ENCODE measurements at places on chromosomes 1 and 21.

- no peak for DNase-seq
These were observed 64.9 kb downstream of the LMO4 start for GRCh38 chr1:87393445-87394085.

GRCh38 chr1:154847891-154848290 lies 22.2 kb downstream of the KCNN3 start:
- DNase-seq = no peak

DNA sequence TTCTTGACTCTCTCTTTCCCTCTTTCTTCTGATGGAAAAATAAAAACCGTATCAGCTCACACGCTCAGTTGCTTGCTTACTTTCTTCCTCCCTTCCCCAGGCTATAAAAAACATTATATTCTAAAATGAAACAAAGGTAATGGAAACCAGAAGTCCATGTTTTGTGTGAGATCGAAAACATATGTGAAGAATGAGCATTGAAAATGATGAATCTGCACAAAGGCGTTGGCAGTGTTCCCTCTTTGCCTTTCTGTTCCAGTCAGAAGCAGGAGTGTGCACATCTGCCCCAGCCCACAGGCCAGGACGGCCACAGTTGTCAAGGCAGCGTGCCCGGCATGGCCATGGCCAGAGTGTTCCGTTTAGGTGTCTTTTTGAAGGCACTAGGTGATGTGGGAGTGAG lies 185.3 kb upstream of the USP24 start:
- DNase-seq = no peak

DNA sequence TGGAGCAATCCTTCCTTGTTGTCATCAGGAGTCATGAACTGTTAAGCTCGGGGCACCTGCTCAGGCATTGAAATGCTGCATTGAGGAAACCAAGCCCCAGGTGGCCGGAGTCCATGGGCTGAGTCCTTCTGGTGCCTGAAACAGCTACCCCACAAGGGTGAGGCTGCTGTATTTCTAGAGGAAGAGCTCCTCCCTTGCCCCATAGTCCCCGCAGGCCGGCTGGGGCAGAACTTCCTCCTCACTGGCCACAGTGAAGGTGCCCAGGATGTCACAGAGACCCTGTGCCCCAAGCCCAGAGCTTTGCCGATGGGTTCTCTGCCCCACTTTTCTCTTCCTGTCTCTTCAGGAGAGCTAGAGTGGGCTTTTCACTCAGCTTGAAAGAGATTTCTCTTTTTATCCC lies 80.8 kb upstream of the GCLM start:
- no peak for DNase-seq

DNA sequence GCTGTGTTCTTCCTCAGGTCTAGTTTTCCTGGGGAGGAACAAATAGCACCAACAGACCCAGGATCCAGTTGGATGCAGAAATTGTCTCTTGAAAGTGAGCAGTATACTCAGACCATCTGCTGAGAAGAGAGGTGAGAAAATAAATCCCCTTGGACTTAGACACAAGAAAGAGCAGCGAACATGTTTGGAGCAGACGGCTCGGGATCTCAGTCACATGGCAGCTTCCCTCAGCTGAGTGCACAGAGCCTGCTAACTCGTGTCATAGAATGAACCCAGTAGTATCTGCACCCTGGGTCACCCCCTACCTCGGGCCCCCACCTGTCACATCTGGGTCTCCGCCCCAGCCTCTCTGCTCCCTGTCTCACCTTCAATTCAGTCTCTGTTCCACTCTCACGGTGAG lies 115.6 kb downstream of the CCDC185 start:
- no peak for DNase-seq

DNA sequence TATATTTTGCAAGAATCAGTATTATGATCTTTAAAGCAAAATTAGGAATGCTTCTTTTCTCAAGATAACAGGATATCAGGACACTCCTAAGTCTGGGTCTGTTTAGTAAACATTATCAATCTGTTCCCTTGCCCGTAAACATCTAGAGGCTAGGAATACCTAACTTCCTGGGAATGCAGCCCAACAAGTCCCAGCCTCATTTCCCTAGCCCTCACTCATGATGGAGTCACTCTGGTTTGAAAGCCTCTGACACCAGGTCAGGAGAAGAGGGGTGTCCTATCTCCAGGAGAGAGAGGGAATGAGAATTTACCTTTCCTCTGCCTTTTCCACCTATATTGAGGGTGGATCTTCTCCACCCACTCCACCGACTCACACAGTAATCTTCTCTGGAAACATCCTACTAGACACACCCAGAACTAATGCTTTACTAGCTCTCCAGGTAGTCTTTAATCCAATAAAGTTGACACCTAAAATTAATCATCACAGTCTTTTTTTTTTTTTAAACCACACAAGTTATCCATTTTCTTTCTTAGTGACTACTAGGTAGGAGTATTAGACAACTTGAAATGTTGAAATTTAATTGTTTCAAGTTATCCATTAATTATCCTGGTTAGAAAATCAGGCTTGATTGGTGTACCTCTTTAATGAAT lies 659.3 kb downstream of the USP25 start:
- no peak for DNase-seq

- DNase-seq = no peak
These were observed 81.9 kb upstream of the ARTN start for GRCh38 chr1:43851561-43852338.

GRCh38 chr1:145702052-145702451 lies 5.1 kb downstream of the PDZK1 start:
- DNase-seq = no peak

- no peak for DNase-seq
These were observed 72.7 kb upstream of the TINAGL1 start for GRCh38 chr1:31503570-31503969.

- DNase-seq = no peak
These were observed 608 bp downstream of the PEF1 start for GRCh38 chr1:31643976-31644559.

- no peak for DNase-seq
These were observed 6.6 kb upstream of the DIRAS3 start for GRCh38 chr1:68057050-68057449.

DNA sequence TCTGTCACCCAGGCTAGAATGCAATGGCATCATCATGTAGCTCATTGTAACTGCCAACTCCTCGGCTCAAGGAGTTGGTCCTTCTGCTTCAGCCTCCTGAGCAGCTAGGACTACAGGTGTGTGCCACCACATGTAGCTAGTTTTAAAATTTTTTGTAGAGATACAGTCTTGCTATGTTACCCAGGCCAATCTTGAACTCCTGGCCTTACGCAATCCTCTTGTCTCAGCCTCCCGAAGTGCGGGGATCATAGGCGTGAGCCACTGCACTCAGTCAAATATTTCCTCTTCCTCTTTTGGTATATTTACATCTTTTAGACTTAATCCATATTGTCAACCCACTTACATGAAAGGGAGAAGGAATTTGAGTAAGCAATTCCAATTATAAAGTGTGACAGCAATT lies 121.1 kb downstream of the EVI5 start:
- DNase-seq = no peak

DNA sequence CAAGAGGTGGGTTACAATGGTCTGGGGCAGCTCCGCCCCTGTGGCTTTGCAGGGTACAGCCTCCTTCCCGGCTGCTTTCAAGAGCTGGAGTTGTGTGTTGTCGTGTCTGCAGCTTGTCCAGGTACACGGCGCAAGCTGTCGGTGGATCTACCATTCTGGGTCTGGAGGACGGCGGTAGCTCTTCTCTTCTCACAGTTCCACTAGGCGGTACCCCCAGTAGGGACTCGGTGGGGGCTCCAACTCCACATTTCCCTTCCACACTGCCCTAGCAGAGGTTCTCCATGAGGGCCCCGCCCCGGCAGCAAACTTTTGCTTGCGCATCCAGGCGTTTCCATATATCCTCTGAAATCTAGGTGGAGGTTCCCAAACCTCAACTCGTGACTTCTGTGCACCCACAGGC lies 12.3 kb upstream of the CDCP2 start:
- no peak for DNase-seq

DNA sequence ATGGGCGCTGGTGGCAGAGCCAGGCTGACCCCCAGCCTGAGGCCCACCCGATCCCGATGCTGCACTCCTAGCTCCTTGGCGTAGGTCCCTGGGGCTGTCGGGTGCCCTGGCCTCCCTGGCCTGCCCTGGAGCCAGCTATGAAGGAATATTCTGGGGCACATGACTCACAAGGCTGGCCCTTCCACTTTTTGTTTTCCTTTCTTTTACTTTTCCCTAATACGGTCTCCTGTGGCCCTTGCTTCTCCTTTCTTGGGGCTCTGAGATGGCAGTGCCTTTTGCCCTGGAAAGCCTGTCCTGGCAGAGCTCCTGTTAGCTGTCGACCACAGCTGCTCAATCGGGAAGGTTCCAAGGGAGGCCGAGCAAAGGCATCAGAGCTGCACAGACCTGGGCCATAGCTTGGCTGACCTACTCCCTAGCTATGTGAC lies 22.1 kb downstream of the ARHGEF10L start:
- DNase-seq = no peak

DNA sequence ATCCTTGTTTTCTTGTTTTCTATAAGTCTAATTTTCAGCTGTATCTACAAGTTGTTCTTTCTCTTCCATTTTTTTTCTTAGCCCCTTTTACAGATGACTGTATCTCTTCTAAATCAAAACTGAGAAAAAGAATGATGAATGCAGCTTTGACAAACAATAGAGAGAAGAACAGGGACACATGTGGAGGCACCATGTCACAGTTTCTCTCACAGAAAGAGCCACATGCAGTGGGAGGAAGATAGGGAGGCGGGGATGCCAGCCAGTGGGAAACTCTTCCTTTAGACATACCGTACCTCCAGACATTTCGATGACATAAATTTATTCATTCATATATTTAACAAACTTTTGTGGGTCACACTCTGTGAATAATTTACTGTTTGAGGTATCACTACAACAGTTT lies 45.5 kb downstream of the NME7 start:
- DNase-seq = no peak

DNA sequence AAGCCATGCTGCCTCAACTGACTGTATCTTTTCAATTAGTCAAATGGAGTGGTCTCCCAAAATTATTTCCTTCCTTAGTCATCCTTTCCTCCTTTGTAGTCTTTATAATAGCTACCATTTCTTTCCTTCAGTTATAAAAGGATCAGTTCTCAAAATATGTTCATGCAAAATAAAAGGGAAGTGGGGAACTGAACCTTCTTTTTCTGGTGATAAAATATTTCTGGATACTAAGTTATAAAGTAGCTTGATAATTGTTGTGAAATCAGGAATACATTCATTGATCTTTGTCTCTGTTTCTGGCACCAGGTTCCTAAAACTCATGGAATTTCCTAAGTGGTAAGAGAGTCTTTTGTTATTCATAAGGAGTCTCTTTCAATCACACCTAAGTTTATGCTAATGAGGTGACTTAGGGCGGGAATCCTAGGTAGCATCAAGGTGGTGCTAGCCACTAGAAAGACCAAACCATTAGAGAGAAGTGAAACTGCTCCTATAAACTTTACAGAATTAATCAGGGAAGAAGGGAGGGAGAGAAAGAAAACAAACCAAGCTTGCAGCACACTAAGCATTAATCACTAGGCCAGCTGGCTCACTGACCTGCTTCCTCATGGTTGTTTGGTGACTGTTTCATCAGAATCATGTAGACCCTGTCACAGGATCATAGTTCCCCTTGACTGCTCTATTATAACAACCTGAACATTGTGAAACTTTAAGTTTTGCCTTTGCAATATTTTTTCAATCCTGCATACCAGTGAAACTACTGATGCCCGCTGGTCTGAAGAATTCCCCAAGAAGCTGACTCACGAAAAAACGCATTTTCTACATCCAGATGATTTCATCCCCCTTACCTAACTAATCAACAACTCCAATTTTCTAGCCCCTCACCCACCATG lies 161.6 kb upstream of the PTBP2 start:
- no peak for DNase-seq

- DNase-seq = no peak
These were observed 46.1 kb downstream of the ITSN1 start for GRCh38 chr21:33688353-33688752.

- DNase-seq = no peak
These were observed 265.9 kb downstream of the SEC16B start for GRCh38 chr1:177703888-177704446.

DNA sequence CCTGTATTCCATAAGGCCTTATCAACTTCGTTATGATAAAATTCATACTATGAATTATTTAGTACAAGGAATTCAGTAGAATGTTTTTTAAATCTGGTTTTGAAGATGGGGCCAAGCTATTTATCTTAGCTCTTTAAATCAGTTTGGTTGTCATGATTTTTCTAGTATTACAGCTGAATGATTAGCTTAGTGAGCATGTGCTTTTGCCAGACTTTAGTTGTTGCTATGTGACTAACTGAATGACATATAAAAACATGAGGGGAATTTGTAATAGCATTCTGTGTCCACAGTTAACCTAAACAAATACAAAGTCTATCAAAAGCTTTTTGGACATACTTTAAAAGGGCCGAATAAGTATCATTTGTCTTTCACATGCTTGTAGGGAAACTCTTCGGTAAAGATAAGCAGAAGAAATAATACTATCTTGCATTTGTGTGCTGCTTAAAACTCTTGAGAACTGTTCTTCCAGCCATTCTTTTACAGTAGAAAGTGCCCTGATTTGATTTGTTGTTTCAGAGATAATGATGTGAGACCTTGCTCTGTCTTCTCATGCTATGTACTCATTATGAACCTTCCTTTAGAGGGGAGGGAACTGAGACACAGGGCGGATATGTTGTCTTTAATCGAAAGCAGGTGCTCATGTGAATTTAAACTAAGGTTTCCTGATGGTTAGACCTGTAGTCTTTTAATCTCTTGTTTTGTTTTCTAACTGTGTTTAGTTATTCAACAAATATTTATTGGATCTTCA lies 18.8 kb downstream of the NEK7 start:
- no peak for DNase-seq

DNA sequence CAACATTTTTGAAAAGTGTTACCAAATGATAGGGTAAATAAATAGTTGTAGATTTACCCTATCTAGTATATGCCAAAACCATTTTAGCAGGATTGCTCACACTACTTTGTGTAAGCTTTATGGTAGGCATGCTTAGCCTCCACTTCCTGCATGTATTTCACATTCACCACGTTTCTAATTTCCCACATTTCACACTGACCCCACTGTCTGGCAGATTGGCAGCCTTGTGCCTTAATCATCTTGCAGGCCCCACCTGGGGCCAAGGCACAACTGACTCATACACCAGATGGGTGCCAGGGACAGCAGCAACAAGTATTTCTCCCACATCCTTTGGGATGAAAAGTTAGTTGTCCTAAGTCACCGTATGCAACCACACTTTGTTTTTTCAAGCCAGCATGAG lies 21.2 kb upstream of the CENPF start:
- DNase-seq = no peak

DNA sequence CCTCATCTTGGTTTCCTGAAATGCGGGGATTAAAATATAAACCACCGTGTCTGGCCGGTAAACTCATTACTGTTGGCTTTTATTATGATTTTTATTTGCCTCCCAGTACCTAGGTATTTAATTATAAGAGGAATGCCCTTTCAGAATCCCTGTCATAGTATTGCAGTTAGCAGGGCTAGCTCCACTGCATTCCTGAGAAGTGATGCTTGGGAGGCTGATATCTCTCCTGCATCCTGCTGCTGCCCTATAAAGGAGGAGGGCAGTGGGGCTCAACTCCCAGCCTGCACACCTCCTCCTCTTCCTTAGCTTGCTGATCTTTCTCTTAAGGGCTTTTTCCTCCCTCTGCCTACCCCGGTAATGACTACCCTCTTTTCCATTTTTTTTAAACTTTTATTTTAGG lies 19.9 kb upstream of the DISC1 start:
- DNase-seq = no peak

- DNase-seq = no peak
These were observed 324.0 kb upstream of the NEGR1 start for GRCh38 chr1:72606216-72606810.
